ENCODE measurements at places on chromosomes 1 and 21.

- DNase-seq: peak; percentile 84
These were observed 45.7 kb upstream of the PRDX6 start for GRCh38 chr1:173431304-173432045.

DNA sequence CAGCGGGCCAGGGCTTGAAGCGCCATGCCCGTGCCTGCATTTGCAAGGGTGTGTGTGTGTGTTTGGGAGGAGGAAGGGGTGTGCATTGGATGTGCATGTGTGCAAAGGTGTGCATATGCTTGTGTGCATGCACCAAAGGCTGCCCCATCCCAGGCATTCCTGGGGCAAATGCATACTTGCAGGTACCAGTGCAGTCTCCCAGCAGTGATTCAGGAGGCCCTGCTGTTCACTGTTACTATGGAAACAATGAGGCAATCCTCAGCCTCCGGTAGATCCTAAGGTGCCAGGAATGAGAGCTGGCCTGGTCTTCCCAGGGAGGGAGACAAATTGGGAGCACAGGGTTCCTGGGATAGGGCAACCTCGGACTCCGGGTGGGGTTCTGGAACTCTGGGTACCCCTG is 7.5 kb upstream of the FNDC5 start:
- no peak for DNase-seq

- no peak for DNase-seq
These were observed 10.7 kb downstream of the MACF1 start for GRCh38 chr1:39214998-39215873.

DNA sequence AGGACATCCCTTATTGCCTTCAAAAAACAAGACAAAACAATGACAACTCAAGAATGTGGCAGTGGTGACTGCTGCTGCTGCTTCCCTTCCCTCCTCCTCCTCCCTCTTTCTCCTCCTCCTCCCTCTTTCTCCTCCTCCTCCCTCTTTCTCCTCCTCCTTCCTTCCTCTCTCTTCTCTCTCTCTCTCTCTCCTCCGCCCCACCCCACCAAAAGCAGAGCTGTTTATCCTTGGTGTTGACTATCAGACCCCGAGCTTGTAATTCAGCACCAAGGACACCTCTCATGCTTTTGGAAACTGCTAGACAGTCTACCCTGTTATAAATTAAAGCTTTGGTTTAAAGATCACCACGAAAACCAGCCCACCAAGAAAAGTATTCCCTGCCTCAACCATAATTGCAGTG is 72.4 kb upstream of the IFNAR2 start:
- no peak for DNase-seq

DNA sequence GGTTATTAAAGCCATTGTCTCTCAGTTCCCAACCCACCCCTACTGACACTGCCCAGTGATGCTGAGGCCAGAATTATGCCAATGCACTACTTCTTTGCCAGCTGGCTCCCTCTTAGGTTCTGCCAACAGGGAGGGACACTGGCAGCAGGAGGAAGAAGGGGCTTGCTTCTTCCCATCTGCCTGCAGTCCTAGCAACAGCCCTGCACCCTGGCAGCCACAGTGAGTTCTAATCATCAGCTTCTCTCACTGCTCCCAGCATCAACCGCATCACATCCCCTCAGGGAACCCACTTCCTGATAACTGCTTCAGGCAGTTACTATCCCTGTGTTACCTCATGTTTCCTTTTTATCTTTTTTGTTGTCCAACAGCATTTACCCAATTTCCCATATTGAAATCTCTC is 86.2 kb downstream of the UBR4 start:
- DNase-seq: no peak

- no peak for DNase-seq
These were observed 359.3 kb downstream of the ADGRL2 start for GRCh38 chr1:82160036-82160435.

GRCh38 chr1:15148004-15148403 is 5.5 kb upstream of the TMEM51 start:
- DNase-seq: no peak

DNA sequence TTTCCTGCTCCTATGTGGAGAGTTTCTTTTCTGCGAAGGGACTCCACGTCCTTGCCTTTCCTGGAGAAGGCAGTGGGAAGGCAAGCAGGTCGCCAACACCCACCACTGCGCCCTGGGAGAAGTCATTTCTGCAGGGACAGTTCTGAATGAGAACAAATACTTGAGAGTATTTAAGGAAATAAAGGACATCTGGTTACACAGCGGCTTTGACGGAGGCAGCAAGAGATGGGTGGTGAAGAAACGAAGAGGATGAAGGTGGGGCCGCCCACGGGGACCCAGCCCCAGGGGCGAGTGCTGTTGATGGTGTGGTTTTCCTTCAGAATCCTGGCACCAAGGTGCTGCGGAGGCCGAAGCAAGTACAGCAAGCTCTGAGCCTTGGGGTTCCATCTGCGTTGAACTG is 75.5 kb downstream of the PSMG1 start:
- no peak for DNase-seq

- DNase-seq: no peak
These were observed 954 bp downstream of the MARK1 start for GRCh38 chr1:220528679-220529501.

DNA sequence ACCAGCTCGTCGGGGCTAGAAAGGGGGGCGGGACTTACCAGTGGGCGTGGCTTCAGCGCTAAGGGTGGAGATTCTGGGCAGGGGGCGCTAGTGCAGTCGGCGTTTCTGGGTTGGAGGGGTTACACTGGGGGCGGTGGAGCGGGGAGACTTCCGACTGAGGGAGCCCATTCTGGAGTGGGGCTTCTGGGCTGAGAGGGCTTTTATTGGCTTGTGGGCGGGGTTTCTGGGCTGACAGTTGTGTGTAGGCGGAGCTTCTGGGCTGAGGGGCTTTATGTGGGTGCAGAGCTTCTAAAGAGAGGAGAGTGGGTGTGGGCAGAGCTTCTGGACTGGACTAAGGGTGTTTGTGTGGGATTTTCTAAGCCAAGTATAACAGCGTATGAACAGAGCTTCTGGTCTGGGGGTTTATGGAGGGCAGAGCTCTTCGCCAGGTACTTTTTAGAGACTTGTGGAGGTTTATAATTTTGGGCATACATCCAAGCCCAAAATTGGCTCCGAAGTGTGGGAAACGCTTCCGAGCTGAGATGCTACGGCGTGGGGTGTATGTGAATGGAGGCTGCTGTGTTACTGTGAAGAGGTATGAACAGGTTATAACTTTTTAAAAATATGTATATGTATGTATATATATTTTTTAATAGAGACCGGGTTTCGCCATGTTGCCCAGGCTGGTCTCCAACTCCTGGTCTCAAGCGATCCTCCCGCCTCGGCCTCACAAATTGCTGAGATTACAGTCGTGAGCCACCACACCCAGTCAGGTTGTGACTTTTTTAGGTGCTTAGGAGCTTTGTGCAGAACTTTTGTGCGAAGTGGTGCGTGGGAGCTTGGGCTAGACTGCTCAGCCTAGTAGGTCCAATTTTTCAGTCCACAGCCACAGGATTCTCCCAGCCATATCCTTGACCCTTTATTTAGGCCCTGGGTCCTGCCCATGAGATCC is 825 bp downstream of the TMEM39B start:
- DNase-seq: no peak

DNA sequence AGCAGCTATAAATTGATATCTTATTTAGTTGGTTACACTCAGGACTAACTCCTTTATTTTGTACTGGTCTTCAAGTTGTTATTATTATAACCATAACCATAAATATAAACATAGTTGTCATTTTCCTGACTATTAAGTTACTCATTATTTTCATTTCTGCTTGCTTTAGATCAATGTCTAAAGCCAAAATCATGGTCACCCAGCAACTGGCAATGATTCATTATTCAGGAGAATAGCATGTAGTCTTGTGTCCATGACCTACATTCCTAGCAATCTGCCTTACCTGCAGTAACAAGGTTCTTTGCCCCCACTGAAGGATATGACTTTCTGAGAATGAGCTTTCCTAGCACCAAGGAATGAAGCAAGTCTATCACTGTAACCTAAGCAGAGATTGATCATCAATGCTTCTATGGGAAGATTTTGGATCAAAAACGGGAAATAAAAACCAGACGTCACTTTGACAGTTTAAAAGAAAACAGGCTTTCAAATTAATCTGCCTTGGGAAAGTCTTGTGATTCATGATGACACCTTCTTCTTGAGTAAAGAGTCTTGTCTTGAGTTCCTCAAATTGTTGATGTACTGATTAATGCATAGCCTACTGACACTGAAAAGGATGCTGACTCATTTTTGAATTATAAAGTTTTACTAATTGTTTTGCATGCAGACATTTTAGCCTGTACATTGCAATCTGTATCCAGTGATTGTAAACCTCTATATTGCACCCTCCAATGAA is 203.3 kb upstream of the IVNS1ABP start:
- no peak for DNase-seq

- no peak for DNase-seq
These were observed 21.3 kb downstream of the HMGCS2 start for GRCh38 chr1:119747451-119747850.

GRCh38 chr1:22457345-22457744 is 5.7 kb downstream of the ZBTB40 start:
- DNase-seq: no peak

DNA sequence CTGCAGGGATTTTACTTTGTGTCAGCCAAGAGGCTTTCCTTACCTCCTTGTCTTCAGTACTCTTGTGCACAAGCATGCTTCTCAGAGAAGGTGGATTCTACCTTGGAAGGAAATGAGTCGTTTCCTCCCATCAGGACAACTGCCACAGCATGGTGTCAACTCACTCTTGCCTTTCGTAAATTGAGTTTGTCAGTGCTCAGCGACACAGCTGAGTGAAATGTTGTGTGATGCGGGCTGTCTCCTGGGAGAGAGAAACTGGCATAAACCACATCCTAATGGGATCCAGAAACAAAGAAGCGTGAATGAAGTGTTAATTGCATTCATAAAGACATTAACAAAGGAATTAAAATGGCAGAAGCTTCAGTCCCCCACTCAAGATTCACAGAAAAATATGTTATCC is 51.5 kb upstream of the SLC22A15 start:
- no peak for DNase-seq

DNA sequence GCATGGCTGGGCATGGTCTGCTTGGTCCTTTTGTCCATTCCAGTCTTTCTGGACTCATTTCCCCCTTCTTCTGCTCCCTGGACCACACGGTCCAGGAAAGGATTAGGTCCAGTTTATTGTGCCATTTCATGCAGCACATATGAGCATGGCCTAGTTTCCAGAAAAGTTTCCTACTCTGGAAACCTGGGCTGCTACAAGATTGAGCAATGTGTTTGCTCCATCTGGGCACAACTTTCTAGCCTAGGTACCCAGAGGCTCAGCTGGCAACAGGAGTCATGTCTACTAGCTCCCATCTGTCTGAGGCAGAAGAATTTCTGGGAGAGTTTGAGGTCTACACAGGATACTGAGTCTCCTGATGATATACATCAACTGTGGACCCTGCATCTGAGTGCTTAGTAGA is 14.8 kb downstream of the FMOD start:
- DNase-seq: no peak

DNA sequence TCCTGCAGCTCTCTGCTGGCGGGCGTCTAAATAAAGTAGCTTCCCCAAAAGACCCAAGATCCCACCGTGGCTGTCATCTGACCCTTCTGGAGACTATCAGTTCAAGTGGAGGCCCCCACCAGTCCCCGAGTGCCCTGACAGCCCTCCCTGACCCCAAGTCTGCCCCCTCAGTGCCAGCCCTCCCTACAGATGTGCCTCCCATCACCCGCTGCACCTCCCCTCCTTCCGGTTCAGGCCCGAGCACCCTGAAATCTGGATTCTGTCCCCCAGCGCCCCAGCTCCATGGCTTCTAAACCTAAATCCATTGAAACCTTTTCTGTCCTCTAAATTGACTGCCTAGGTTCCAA is 595 bp downstream of the IL10RB start:
- DNase-seq: peak; percentile 27

DNA sequence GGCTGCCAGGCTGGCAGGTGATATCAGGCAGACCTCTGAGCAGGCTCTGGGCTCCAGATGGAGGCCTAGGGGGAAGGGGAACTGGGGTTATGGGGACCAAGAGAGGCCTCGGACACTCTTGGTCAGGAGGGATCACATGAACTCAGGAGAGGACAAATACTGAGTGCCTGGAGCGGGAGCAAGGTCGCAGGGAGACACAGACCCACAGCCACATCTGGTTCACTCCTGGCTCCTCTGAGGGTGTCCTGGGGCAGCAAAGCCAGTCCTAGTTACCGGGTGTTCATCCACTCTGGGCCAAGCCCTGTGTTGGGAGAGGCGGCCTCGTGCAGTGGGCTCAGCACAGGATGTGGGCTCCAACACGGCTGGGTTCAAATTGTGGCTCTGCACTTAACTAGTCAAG is 239.0 kb downstream of the PTPRU start:
- DNase-seq: no peak

DNA sequence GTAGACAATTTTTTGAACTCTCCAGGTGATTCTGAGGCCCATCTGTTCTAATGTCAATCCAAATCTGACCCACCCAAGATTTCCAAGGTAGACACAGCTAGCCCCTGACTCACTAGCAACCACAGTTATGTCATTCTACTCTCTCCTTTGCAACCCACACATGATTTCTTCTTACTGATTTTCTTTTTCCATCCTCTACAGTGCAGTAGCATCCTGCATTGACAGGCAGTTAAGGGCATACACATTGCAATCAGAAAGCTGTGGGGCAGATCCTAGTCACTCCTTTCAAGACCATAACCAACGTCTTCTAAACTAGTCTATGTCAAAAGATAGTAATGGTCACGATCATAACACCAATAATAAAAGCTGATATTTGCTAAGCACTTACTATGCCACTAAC is 54.2 kb downstream of the JAK1 start:
- peak; percentile 41 for DNase-seq
